ENCODE measurements at places on chromosomes 11 and 22.
A peak's percentile ranks its signal among the peaks of the same experiment; 100 is the strongest.

- DNase-seq: peak; percentile 3
Measured at GRCh38 chr22:28222052-28222451, 303.0 kb upstream of the PITPNB start.

DNA sequence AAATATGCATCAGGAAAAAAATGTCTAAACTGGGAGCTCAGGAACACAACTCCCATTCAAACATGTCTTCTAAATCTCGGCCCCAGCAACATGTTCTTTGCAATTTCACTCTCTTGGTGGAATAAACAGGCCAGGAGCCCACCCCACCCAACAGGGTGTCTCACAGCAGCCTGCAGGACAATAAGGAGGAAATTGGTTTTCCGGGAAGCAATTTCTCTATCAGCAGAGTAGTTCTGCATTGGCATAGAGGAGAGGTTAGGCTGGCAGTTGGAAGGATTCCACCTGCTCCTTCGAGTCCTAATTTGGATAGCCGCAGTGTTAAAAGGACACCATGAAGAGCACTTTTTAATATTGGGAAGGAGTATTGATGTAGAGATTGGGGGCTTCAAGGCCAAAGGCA, 55.9 kb upstream of the BARX2 start:
- DNase-seq: no peak

DNA sequence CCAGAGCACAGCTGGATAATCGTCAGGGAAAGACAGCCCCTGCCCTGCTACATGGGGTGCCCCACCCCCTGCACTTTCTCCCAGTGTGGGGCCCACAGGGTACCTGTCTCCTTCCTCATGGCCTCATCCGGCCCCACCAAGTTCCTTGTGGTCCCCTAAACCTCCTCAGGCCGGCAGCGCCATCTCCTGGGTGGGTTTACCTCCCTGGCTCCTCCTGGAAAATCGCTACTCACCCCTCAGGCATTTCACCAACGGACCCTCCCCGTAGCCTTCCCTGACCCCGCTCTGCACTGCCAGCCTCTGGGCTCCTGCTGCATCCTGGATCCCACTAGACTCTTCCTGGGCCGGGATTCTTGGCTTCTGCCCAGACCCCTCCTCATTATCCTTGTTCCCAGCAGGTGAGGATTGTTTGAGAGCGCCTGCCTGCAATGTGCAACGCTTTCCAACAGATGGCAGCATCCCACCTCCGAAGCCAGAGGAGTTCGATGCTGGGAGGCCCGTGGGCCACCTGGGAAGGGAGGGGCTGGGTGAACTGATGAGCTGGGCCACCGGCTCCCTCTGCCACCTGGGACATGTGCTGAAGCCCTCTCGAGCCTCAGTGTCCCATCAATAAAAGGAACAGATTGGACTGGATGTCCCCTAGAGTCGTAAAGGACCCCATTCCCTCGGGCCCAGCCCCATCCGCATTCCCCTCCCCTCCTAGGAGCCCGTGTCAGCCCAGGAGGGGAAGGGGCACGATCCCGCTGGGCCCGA, 44.2 kb upstream of the TTLL12 start:
- DNase-seq: peak; percentile 59

GRCh38 chr11:84022201-84022600, 736.0 kb upstream of the CCDC90B start:
- DNase-seq: no peak

GRCh38 chr22:38799265-38800002, 5.5 kb upstream of the DNAL4 start:
- no peak for DNase-seq

DNA sequence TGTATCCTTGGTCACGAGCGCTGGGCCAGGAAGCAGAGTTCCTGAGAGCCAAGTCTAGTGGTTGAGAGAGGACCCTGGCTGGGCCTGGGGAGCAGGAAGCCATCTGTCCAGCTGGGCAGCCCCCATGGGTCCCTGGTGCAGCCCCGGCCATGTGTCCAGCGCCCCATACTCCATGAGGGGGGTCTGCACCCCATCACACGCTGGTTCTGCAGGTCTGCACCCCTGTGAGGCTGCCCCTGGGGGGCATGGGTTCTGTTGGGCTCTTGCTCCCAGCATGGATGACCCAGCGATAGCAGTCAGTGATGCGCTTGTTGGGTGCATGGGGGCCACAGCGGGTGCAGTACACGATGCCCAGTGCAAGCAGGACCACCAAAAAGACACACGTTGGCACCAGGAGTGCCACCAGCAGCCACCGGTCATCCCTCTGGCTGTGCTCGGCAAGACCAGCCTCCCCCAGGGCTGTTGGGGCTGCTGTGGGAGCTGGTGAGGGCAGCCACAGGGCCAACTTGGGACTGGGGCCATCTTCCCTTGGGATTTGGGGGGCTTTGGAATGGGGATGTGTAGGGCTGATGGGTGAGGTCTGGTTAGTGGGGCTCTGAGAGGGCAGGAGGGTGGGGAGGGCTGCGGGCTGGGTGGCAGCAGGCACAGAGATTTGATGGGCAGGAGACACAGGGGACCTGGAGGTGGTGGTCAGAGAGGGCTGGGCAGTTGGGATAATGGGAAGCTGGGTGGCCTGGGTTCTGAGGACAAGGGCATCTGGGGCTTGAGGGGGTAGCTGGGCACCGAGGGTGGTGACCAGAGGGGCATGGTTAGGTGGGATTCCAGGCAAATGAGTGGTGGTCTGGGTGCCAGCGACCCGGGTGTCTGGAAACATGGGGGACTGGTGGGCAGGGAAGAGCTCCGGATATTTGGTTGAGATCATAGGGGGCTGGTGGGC, 2.0 kb downstream of the CD248 start:
- DNase-seq: no peak

DNA sequence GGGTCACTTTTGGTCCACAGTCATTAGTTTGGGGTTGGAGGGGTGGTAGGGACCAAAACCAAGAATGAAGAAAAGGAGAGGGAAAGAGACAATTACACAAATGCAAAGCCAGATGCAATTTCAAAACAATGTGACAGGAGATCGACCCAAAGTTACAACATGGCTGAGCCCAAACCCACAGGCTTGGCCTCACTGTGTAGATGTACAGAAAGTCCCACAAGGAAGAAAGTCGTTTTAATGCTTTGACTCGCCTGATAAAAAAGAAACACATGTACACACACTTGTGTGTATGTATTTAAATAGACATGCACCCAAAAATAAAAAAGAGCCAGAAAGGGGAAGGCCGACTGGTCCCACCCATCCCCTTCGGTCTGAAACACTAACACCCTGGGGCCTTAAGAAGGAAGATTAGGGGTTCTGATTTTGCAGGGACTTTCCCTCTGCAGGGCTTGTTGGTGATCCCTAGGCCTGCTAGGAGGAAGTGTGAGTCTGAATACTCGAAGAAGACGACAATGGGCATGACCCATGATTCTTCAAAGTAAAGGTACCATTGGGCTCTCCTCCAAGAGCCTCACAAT, 104.1 kb downstream of the ETS1 start:
- DNase-seq: peak; percentile 56

DNA sequence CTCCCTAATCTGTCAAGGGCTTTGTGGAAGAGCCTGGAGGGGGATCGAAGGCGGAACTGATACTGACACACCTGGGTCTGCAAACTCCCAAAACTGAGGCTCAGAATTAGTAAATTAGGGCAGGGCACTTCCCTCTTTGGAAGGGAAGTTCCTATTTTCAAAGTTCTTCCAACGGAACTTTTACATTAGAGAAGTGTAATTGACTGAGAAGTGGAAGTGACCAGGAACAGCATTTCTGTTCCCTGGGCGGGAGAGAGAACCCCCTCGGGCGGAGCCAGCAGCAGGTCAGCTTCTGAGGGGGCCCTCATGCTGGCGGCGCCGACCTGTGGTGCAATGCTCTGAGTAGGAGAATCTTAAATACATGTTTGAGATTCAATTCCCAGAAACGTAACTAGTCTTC, 1.1 kb upstream of the CBL start:
- peak; percentile 86 for DNase-seq

DNA sequence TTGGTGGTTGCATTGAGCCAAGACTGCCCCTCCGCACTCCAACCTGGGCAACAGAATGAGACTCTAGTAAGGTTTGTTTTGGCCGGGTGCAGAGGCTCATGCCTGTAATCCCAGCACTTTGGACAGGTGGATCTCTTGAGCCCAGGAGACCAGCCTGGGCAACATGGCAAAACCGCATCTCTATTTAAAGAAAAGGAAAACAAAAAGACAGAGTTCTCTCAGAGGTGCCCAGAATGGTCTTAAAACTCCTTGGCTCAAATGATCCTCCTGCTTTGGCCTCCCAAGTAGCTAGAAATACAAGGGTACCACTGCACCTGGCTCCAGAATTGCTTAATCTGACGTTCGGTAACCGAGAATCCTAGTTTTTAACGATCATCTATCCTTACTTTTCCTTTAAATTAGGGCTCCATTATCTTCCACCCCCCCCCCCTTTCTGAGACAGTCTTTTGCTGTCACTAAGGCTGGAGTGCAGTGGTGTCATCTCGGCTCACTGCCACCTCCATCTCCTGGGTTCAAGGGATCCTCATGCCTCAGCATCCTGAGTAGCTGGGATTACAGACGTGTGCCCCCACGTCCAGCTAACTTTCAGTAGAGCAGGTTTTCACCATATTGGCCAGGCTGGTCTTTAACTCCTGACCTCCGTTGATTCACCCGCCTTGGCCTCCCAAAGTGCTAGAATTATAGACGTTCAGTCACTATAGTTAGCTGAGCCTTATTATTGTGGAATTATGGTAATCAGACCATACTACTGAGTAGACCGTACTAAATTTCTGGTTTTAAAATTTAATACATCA, 1.7 kb downstream of the RPS25 start:
- no peak for DNase-seq

GRCh38 chr22:27270818-27271510, 530.6 kb downstream of the MN1 start:
- DNase-seq: no peak

- no peak for DNase-seq
Measured at GRCh38 chr11:124085583-124085982, 29.7 kb upstream of the VWA5A start.

DNA sequence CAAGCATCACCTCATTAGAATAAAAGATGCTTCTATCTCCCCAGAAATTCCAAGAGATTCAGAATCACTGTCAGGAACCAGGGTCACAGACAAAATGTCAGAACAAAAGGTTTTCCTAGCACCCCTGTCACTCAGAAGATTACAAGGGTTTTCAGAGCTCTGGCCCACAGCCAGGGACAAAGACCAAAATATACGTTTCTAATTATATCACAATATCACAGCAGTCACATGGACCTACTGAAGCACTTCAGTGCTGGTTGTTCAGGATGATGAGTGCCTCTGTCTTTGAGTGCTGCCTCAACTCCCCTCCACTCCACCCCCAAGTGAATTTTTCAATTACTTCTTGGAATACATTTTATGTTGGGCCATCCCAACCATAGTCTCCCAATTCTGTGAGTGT, 21.9 kb upstream of the RTL6 start:
- no peak for DNase-seq

DNA sequence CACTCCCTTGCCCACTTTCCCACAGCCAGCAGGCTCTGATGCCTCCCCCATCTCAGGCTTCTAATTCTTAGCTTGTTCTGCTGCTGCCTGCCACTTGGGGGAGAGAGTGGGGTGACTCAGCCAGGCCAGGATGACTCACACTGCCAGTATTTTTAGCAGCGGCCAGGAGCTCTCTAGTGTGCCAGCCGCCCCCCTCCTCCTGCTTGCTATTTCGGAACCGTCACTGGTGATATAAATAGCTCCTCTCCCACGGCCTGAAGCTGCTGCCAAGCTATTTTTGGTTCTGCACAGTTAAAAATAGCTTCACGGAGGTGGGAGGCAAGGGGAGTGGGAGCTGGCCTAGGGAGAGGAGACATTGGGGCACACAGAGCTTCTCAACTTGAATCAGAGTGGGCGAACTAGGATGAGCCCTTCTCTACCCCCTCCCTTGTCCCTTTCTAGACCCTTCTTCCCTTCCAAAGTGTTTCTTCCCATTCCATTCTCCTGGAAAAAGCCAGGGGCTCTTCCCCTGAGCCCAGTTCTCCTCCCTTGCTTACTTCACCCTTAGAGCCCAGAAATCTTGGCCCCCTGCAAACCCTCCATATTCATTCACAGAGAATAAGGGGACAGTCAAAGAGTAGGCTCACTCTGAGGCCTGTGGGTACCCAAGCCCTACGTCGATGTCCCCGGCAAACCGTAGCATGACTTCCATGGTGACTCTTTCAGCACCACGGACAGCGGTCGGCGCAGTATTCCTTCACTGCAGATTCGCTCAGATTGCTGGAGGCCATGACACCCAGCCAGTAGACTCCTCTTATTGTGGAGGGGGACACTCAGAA, 2.5 kb upstream of the NPAS4 start:
- DNase-seq: peak; percentile 93

DNA sequence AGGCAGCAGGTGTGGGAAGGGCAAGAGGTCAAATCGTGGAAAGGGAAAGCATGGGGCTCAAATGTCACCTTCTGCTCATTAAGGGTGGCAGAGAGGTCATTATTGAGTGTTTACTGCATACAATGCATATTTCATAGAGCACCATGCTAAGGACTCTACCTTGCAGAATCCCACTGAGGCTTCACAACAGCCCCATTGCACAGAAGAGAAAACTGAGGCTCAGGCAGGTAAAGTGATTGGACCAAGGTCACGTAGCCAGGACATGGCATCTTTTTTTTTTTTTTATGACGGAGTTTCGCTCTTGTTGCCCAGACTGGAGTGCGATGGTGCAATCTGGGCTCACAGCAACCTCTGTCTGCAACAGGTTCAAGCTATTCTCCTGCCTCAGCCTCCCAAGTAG, 7.8 kb downstream of the FLRT1 start:
- no peak for DNase-seq

DNA sequence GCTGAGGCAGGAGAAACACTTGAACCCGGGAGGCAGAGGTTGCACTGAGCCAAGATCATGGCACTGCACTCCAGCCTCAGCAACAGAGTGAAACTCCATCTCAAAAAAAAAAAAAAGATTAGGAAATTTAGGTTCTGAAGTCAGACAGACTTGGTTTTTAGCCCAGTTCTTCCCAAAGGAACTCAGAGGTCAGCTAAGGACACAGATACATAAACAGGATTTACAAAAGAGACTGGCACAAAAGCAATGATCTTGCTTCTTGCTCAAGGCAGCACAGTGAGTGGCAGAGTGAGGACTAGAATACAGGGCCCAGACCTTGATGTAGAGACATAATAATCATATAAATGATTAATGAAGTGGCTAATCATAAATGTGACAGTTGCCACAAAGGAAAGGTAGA, 25.4 kb upstream of the RRAS2 start:
- no peak for DNase-seq
